Fibroblast of skin of right biceps (primary cell): ENCODE measurements at places on chromosomes 11 and 22.

DNA sequence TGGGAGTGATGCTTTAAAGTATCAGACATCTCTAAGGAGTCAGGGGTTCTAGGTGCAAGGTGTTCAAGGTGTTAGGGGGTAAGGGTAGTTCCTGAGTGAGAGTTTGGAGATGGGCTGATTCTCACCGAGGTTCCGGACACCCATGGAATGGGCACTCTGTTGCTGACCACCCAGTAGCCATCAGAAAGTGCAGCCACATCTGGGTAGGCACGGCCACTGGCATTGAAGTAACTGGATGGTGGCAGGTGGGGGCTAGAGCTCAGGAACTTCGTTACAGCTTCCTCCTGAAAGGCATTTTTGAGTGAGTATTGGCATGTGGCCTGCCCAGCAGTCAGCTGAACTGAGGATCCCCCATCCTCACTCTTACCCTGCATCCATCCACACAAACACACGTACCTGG, 3.0 kb upstream of the TAF10 start:
- no peak for DNase-seq

DNA sequence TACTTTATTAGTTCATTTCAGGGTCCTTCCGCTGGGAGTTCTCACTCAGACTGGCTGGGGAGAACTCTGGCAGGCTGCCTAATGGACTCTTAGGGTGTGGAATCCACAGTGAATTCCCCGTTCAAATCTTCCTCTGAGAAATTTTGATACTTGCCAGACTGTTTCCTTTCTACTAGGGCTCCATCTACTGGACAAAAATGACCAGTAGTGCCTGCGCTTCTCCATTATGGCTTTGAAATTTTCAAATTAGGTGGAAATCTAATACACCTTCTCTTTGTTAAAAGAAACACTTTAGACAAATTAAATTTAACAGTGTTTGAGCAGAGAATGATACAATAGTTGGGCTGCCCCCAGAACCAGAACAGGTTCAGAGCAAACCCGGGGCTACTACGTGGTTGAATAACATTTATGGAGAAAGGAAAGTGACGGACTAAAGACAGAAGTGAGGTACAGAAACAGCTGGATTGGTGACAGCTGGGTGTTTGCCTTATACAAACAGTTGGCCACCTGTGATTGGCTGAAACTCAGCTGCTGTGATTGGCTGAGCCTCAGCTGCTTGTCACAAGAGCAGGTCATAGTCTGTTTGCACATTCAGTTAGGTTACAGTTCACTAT, 52.9 kb upstream of the FDX1 start:
- peak; percentile 88 for DNase-seq

DNA sequence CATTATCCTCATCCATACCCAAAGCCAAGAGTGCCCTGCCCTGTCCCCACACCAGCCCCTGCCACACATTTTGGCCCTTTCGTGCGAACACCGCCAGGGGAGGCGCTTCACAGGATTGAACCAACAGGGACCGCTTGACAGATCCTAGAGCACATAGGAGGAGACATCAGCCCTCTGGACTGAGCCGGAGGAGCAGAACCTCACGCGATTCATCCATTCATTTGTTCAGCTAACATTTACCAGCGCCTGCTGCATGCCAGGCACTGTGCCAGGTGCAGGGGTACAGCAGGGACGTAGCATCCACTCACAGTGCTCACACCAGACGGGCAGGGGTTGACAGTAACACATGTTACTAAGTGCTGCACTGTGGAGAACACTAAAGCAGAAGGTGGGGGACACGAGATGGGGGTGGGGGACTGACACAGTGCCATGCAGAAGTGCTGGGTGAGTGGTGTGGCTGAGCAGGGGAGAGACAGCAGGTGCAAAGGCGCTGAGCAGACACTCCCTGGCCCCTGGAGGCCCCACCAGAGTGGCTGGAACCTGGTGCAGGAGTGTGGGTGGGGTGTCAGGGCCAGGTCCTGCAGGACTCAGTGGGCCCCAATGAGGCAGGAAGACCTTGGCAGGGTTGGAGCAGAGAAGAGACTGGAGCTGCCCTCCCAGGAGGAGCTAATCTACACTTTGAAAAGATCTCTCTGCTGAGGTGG, 3.4 kb downstream of the GNAZ start:
- DNase-seq: no peak

GRCh38 chr11:61611309-61611708, 30.4 kb upstream of the SYT7 start:
- no peak for DNase-seq

DNA sequence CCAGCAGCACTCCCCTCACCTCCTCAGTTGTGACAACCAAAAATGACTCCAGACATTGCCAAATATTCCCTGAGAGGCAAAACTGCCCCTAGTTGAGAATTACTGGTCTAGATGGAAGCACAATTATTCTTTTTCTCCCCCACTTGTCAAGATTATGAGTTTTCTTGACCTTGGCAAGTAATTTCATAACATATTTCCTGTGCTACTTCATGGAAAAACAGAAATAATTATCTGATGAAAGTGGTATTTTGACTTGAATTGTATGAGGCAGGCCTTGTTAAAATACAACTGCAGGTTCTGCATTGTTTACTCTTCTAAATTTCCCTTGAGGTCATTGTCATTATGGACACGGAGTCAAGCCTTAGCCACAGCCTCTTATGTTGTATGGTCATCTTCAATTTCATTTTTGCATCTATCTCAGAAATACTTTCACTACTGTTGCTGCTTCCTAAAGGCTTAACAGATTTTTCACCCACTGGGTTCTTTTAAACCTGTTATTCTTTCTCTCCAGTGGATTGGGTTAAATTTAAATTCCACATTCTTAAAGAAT, 32.2 kb upstream of the LDLRAD3 start:
- no peak for DNase-seq

DNA sequence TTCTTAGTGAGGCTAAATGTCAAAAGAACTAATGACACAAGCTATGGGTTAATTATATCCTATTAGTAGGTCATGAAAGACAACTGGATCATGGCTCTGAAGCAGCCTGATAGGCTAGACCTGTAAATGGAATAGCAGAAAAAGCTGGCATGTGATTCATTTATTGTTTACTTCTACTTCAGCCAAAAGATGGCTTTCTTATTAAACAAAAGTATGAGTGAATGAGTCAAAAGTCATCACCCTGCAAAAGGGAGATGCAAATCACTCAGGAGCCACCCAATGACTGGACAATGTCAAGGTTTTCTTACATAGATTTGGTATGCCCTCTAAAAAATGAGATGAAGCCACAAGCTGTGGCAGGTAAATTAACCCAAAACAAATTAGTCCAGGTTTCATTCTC, 138.0 kb downstream of the TRPC6 start:
- peak; percentile 47 for DNase-seq

DNA sequence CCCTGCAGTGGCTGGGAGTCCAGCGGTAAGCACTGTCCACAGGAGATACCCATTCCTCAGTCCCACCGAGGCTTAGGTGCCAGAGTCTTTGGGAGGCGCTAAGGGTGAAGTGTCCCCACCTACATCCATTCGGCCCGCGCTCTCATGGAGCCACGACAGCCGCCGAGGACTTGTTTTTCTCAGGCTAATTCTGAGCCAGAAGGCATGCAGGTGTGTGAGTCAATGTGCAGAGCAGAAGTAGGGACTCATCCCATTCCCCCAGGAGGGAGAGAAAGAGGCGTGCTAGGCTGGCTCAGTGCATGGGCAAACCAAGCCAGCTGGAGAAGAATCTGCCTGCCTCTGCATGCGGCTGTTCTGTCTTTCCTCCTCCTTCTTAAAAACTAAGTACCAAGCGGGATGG, 46.6 kb downstream of the KCNC1 start:
- DNase-seq: no peak

GRCh38 chr11:34446386-34446785, 7.7 kb downstream of the CAT start:
- no peak for DNase-seq

- no peak for DNase-seq
Observed at GRCh38 chr11:22699388-22699787, 33.0 kb downstream of the GAS2 start.

- DNase-seq: no peak
Observed at GRCh38 chr11:128152796-128153696, 434.3 kb downstream of the ETS1 start.

DNA sequence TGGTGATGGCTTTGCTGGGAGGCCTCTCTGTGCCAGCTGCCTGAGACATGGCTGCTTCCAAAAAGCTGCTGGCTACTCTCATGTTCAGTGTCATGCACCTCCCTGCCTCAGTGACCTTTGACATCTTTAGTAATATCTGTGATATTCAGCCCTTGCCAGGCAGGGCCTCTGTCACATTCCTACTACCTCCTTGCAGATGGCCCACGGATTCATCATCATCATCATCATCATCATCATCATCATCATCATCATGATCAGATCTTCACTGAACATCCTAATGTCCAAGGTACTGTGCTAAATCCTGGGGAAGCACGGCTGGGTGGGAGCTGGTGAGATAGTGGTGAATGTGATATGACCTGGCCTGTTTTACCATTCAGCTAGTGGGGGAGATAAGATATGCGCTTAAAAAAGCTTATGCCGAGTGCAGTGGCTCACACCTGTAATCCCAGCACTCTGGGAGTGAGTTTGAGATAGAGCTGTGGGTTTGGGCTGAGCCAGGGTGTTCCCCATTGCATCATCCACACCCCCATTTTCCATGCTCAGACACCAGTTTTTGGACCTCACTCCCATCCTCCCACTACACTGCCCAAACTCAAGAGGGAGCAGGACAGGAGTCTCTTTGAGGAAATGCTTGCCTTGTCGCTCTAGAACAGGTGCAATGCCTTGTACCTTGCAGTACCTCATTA, 17.1 kb upstream of the TMPRSS13 start:
- DNase-seq: no peak

- peak; percentile 87 for DNase-seq
Observed at GRCh38 chr22:31346255-31346732, at the start of gene PATZ1. PATZ1 (minus strand) TSS chr22:31346346; CDS start chr22:31345602, 744 bp downstream.

DNA sequence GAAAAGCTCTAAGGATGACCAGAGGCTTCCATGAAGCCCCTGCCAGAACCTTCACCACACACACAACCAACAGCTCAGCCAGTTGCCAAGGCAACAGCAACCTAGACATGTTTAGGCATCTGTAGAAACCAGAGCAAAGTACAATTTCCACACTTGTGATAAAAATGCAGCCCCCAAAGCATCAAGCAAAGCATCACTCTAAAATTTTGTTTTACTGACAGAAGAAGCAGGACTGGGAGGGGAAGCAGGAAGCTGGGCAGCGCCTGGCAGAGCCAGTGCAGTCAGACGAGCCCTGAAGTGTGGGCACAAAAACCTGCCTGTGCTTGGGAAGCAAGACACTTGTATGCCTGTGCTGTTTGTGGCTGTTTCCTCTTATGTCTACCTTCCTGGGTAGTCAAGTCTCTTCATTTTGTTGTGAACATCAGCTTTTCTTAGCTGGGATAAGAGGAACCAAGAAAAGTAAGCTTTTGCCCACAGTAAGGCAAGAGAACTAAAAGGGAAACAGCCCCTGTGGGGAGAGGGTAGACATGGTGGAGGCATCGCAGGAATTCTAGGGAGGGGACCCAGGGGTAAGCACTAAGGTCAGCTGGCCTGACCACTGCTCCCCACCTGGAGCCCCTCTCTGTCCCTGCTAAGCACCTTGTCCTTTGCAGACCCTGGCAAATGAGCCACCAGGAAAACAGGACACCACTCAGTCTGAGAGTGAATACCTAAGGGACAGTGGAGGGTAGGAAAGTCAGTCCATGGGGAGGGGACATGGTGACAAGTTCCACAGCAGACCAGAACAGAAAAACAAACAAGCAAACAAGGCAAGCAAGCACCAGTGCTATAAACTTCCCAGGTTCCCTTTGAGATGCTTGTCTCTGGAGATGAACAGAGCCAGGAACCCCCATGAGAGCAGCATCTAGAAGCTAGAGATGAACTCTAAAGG, 13.4 kb downstream of the PACSIN2 start:
- DNase-seq: peak; percentile 53

DNA sequence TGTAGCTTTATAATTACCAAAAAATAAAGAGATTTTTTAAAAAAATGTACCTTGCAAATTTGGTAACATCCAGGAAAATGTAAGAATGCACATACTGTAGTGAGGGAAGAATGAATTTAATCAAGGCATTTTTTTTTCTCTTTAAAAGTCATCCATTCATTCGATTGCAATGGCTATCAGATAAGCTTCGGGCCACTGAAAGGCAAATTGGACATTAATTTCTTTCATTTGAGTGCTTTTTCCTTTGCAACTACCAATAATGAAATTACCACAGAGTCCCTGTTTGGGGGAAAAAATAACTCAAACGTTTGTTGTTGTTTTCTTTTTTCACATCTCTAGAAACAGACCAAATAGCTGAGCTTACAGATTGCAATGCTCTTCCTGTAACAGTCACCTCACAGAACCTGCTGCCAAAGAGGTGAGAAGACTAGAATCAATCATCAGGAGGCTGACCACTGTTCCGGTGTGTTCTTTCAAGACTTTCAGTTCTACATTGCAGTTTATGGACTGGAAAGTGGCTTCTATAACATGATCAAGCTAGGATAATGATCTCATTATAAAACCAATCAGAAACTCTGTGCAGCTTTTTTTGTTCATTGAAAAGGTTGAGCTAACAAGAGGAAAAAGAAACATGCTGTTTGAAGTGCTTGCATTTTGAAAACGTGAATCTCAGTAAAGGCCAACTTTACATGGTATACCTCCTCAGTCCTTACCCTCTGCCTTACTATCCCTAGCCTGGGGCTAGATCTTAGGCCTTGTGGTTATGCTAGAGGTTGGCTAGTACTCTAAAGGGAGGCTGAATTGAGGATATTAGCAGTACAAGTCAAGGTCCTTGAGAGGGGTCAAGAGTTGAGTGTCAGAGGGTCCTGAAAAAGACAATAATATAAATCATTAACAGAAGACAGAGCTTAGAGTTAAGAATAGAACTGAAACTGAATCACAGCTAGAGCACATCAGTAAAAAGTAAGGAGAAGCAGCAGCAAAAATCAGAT, 1276.1 kb downstream of the LRRC4C start:
- no peak for DNase-seq

DNA sequence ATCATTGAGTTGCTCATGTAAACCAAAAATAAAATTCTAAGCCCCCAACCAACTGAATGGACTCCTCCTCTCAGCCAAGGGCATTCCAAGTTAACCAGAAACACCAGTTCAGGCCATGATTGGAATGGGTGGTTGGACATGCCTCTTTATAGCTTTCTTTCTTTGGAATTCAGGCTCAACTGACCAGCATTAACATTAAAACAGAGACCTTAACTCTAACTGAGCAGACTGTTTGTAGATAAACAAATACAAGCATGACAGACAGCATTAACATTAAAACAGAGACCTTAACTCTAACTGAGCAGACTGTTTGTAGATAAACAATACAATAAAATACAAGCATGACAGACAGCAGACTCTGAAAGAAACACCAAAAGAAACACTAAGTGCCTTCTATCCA, 278.2 kb downstream of the DLG2 start:
- no peak for DNase-seq

- DNase-seq: no peak
Observed at GRCh38 chr11:12248330-12248729, 129.0 kb upstream of the PARVA start.

DNA sequence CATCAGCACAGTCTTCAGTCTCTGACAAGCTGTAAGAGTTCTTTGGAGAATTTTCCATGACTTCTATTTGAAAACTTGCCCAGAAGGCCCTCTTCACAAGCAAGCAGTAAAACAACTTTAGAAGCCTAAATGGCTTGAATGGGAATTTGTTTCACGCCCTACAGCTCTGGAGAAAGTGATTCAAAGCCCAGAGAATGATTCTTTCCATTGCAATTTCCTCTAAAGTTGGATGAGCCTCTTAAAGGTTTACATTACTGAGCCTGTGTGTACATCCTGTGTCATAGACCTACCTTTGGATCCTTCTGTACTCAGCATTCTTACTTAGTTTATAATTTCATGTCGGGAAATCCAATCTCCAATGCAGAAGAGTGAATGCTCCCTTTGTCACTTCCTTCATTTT, 6.8 kb upstream of the OR8B3 start:
- peak; percentile 30 for DNase-seq

- peak; percentile 60 for DNase-seq
Observed at GRCh38 chr11:63917692-63918506, 935 bp upstream of the RCOR2 start.
